ENCODE measurements at places on chromosomes 16 and 17.
A peak's percentile ranks its signal among the peaks of the same experiment; 100 is the strongest.

GRCh38 chr17:65696739-65697394 is 135.4 kb upstream of the AXIN2 start:
- DNase-seq = peak; percentile 14

- no peak for DNase-seq
Observed at GRCh38 chr16:53092284-53092683, 37.5 kb downstream of the CHD9 start.

GRCh38 chr17:69954241-69954925 is 120.6 kb upstream of the KCNJ16 start:
- no peak for DNase-seq

- DNase-seq = peak; percentile 63
Observed at GRCh38 chr16:89365044-89365467, 125.3 kb downstream of the ANKRD11 start.

DNA sequence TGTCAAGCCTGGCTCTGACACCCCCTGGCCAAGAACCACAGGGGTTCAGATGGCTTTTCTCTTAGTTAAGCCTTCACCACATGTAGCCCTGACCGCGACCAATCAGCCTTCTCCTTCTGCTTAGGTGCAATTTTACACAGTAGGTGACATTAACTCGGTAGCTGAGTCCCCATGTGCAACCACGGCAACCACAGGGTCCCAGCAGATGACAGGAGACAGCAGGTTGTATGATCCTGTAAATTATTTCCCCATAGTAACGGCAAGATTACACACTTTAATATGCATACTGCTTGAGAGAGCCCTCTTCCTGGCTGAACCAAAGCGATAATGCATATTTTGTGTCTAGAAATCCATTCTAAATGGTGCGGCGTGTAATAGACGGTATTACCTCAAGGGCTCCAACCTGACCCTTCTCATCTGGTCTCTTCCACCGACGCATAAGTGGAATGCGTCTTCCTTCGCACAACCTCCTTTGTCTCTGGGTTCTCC is 458.7 kb upstream of the ZFHX3 start:
- no peak for DNase-seq

DNA sequence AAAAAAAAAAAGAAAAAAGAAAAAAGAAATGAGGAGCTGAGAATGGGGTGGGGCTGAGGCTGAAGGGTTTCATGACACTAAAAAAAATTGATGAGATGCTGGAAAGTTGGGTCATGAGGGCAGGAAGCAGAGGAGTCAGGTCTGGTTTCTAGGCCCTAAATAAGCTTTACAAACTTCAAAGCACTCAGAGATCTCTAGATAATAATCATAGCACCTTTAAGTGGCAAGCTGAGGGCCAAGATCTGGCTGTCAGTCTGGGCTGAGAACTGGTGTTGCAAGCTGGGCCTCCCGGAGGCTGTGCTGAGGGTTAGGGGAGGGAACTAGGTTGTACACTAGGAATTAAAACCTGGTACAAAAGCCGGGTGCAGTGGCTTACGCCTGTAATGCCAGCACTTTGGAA is 6.4 kb downstream of the ZNF764 start:
- DNase-seq = no peak

- peak; percentile 65 for DNase-seq
Observed at GRCh38 chr17:17435323-17435722, 41.5 kb upstream of the MED9 start.

DNA sequence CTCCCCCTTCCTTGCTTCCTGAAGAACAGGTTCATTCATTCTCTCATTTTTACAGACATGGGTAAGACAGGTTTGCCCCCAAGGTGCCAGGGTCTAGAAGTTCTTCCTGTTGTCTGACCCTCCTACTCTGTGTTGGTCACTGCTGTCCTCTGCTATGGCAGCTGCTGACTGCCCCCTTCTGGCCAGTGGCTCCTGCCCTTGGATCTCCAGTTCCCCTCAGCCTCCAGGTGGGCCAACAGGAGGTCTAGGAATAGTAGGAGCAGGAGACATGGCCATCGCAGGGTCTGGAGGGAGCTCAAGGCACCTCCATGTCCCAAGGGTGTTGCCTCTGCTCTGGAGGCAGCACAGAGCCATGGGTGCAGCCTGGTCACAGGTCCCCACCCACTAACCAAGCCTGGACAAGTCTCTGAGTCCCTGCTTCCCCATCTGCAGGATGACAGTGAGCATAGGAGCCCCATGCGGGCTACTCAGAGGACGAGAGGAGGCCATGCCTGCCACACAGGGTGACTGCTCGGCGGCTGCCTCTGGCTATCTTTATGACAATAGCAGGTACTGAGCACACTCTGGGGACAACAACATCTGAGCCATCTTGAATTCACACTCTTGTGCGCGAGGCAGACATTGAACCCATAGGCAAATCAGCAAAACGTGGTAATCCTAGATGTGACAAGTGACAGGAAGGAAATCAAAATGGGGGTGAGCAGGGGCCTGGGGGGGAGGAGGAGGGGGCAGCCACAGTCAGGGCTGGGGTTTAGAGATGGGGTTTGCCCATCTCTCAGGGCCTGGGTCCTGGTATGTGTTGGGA is 27.0 kb upstream of the NXPH3 start:
- no peak for DNase-seq

DNA sequence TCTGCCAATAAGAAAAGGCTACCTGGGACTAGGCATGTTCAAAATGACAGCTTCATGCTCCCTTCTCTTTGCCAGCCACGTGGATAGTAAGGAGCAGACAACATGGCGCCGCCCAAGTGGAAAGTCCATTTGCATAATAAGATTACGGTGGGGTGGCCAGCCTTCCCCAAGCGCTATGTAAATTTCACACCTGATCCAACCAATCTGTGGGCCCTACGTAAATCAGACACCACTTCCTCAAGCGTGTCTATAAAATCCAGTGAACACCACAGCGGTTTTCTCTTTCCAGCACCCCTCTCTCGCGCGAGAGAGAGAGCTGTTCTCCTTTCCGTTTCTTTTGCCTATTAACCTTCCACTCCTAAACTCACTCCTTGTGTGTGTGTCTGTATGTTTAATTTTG is 140.3 kb upstream of the ERCC4 start:
- DNase-seq = no peak

- DNase-seq = no peak
Observed at GRCh38 chr17:60600490-60601446, 775 bp downstream of the PPM1D start.

DNA sequence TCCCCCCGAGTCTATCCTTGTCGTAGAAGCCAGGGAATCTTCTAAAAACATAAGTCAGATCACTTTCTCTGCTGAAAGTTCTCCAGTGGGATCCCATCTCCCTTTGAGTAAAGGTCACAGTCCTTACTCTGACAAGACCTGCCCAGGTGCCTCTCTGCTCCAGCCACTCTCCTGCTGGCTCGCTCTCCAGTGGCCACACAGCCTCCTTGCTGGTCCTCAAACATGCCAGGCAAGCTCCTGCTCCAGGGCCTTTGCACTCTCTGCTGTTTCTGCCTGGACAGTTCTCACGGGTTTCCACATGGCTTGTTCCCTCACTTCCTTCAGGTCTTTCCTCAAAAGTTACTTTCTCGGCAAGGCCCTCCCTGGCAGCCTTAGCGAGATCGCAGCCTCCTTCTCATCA is 3.4 kb downstream of the B9D1 start:
- no peak for DNase-seq
